ENCODE measurements at places on chromosomes 4 and X. TPM values are rescaled to one million over a fixed set of nuclear protein-coding genes. Genes with fewer than 3 reads are reported as not detected.

Gene TLR10
- not detected for total RNA-seq

Gene CACNA1F
- total RNA-seq = not detected

Gene SHOX
- total RNA-seq = not detected

Gene DMP1
- 0.06 TPM for total RNA-seq

Gene HELT
- not detected for total RNA-seq

Gene POU3F4
- total RNA-seq = not detected

Gene LNX1
- total RNA-seq = 0.04 TPM

Gene XPNPEP2
- not detected for total RNA-seq

Gene SPANXA1
- total RNA-seq = 0.38 TPM

Gene PRRG1
- 4.0 TPM for total RNA-seq

Gene EMCN
- total RNA-seq = not detected

Gene CPE
- 2.3 TPM for total RNA-seq

Gene TREX2
- 1.5 TPM for total RNA-seq

Measured in A549 treated with Mapracorat at 1 μM for 4 hours (cell line).